ENCODE measurements at places on chromosomes 7 and 10.

DNA sequence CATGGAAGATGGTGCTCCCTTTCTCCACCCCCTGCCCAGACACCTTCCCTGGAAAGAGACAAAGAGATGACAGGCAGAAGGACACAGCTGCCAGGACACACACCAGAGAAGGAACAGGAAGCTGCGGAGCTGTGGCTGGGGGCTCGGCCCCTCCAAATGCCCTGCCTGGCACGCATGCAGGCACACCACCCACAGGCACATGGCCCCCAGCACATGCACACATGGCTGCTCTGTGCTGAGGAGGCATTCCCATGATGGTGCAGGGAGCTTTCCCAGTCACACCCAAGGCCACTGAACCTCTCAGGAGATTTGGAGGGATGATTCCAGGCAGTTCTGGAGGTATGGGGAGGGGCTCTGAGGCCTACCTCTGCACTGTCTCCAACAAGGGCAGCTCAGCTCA lies 143.3 kb downstream of the GRID1 start:
- DNase-seq: no peak

DNA sequence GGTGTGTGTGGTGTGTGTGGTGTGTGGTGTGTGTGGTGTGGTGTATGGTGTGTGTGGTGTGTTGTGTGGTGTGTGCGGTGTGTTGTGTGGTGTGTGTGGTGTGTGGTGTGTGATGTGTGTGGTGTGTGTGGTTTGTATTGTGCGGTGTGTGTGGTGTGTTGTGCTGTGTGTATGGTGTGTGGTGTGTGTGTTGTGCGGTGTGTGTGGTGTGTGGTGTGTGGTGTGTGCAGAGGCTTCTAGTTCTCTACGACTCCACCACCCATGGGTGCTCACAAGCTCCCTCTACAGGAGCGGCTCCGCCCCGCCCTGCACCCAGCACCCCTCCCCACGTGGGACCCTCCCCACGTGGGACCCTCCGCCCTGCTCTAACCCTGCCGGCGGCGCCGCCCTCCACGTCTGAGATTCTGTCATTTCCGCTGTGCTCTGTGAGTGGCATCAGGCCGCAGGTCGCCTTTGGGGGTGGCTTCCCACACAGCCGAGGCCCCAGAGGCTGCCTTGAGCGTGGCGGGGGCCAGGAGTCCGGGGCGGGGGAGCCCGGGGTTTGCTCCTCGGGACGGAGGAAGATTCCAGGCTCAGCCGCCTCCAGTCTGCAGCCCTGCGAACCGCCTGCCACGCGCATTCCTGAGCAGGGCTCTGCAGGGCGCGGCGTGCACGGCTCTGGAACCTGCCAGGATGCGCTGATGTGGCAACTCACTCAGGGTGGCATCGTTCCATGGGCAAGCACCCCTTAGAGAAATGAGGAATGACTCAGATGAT lies 37.0 kb upstream of the DNAJB6 start:
- DNase-seq: no peak

- no peak for DNase-seq
These were observed 14.5 kb downstream of the SSC4D start for GRCh38 chr7:76394957-76395356.

GRCh38 chr7:90485734-90486316 lies 16.4 kb downstream of the PTTG1IP2 start:
- DNase-seq: no peak

GRCh38 chr10:71634531-71635164 lies 84.9 kb downstream of the C10orf105 start:
- no peak for DNase-seq

DNA sequence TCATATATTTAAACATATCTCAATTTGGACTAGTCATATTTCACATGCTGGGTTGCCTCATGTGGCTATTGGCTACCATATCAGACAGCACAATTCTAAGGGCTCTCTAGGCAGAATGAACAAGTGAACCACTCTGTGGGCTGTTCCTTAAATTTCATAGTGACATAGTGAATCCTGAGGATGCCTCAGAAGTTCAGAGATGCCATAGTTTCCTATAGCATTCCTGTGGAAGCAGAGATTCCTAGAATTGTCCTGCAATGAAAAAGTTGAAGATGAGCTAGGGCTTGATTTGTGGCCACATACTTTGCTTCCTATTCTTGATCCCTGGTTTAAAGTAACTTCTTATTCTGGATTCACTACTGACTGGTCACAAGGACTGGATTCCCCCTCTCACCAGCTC lies 35.6 kb downstream of the MKX start:
- DNase-seq: no peak

DNA sequence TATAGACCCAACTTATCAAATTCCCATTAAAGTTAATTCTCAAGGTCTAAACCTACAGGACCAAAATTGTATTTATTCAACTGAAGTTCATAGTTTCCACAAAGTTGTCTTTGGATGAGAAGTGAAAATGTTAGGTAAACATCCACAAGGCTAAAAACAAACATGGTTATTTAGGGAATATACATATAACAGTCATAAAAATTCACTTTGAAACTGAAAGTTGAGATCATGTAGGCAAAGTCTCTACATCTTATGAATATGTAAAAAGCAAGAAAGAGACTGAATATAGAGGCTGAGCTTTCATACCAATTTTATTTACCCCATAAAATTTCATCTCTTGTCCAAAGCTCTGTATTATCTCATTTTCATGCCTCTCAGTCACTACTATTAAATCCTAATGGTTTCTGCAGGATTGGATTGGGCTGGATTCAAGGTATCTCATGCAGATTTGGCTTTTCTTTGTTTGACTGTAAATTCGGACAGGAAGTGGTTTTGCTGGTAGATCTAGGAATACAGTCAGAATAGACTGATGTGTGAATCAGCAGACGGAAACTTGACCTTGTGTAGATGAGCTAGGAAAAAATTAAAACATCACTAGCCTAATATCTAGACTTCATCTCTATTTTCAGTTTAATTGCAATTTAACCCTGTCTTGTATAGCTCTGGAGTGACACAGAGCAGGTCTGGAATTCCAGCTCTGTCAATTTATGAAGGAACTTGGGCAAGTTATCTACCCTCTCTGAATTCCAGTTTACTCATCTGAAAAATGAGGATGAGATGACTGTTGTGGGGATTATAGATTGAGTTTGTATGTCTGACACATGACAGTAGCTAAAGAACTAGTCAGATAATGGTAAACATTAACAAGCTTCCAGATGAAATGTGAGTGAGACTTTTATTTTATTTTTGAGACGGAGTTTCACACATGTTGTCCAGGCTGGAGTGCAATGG lies 27.3 kb upstream of the SKAP2 start:
- no peak for DNase-seq

DNA sequence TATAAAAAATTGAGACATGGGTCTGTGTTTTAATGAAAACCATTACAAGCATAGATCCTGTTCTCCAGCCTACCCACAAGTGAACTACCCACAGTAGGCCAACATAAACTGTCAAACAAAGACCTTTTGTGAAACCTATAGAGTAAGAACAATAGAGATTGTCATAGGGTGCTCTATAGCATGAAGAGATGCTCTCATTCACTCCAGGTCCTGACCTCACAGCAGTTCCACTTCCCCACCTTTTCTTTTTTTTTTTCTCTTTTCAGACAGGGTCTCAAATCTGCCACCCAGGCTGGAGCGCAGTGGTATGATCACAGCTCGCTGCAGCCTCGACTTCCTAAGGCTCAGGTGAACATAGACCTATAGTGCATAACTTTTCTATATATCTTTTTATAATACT lies 72.3 kb downstream of the CPEB3 start:
- no peak for DNase-seq

- DNase-seq: no peak
These were observed 29.6 kb upstream of the PSAP start for GRCh38 chr10:71880425-71881306.

DNA sequence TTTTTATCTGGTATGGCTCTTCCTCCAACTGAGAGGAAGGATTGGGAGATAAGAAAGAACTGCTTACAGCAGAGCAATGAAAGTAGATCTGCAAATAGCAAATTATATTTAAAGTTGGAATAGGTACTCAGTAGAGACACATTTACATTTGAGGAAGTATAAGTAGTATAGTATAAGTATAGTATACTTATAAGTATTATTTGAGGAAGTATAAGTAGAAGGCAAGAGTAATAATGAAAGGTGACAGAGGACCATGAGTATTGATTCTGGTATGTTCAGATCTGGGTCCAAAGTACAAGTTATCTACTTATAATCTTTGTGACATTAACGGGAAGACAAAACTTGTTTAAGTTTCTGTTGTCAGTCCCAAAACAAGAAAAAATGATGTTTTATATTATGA lies 527.6 kb upstream of the SORCS1 start:
- no peak for DNase-seq

DNA sequence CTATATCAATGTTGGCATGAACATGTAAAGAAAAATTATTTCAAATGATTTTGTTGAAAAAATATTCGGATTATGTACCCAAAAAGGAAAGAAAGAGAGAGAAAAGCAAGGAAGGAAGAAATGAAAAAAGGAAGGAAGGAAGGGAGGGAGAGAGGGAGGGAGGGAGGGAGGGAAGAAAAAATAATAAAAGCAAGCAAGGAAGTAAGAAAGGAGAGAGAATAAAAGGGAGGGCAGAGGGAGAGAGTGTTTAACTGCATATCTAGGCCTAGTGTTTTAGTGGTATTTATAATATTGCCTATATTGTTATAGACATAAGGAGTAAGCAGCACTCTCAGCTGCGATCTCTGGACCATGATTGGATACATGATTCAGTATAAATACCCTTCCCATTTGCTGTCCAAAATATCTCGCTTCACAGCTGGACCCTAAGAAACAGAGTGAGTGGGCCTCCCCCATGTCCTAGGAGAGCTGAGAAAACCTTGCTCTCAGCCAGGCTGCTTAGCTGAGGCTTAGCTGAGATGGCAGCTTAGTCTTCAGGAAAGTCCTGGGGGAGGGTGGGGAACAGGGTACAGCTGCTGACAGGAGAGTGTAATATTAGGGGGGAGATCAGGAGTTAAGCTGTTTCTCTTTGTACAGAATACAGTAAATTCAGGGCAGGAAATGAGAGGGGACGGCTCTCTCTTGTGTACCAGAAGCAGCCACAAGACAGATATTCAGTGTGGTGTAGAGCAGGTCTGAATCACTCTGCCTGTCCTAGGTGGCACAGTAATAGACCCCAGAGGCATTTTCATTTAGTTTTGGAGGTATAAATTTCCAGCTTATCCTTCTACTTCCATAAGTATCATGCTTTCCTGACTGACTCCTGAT lies 66.8 kb upstream of the TARP start:
- DNase-seq: no peak

All from Caco-2 (cell line).